ENCODE measurements at places on chromosomes 6 and 20. TPM values are rescaled to one million over a fixed set of nuclear protein-coding genes. Genes with fewer than 3 reads are reported as not detected.

The PPP1R14C gene
- total RNA-seq, result 91.5 TPM

The ZFP57 gene
- total RNA-seq, result not detected

The B3GALT4 gene
- 9.3 TPM for total RNA-seq

The SMOC2 gene
- 37.2 TPM for total RNA-seq

The CGA gene
- not detected for total RNA-seq

- no peak for DNase-seq
These were observed 80.7 kb downstream of the HIVEP1 start for GRCh38 chr6:12092762-12093161.

- DNase-seq, result no peak
These were observed 20.1 kb downstream of the RIPOR2 start for GRCh38 chr6:24915641-24916040.

GRCh38 chr6:106256201-106256968, 69.2 kb downstream of the ATG5 start:
- DNase-seq, result no peak

- no peak for DNase-seq
These were observed 708 bp downstream of the PCK1 start for GRCh38 chr20:57561356-57562279.

GRCh38 chr6:36743538-36744303, 46.1 kb downstream of the RAB44 start:
- DNase-seq, result no peak

- DNase-seq, result no peak
These were observed 179.8 kb downstream of the LINC00237 start for GRCh38 chr20:20926222-20926905.

DNA sequence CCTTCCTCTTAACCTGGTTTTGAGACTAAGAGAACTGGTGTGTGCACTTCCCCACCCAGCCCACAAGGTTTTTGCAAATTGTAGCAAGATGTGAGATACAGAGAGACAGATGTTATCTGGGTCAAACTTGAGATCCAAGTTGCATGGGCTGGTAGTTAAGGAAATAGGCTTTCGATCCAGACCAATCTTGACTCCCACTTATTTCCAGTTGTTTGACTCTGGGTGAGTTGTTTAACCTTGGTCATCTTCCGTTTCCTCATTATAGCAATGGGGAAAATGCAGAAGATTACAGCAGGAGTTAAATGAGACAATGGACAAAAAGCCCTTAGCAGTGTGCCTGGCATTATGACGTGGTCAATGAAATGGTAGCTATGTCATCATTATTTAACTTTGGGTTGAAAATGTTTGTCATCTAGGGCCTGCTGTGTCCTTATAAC, 1.7 kb downstream of the SNX21 start:
- DNase-seq, result no peak

Measured in cardiac septum (tissue), 1 donor.